AG09309 (cell line): ENCODE measurements at places on chromosomes 3 and 15.

DNA sequence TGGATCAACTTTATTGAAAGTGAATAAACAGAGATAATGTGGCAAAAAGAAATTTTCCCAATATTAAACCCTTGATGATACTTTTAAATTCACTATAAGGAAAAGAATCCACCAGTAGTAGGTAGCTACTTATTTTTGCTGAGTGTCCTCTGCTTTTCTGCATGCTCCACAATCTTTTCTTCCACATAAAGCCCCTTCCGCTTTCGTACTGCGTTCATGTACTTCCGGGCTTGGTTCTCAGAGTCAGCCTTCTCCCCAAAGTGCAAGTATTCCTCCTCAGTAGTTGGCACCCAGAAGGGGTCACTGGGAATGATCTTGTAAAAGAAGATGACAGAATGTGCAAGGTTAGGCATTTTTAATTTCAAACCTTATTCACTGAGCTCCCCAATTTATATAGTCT lies 84.4 kb upstream of the MEX3B start:
- DNase-seq = no peak

DNA sequence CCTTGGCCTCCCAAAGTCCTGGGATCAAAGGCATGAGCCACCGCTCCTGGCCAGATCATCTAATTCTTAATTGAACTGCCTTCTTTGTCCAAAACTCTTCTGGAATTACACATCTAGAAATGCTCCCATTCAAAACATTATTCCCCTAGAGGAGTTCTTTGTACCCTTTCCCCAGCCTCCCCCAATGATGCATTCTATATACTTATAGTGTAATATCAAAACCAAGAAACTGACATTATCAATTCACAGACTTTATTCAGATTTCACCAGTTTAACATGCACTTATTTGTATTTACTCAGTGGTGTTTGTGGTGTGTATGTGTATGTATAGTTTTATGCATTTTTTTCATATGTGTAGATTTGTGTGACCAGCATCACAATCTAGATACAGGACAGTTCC lies 85.0 kb downstream of the PTPRG start:
- no peak for DNase-seq

DNA sequence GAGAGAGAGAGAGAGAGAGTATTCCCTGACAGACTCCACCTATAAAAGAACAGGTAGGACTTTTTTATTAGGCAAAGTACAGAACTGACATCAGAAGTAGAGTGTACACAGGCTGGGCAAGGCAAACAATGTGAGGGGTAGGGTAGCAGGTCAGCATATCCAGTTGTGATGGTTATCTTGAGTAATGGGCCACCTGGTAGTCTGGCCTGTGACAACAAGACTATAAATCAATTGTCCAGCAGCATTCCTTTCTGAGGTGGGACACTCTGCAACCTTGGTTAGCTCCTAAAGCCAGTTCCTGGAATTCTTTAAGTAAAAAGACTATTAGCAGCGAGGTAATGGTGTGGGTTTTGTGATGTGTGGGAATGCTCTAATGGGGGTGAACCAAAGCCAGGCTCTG lies 14.9 kb upstream of the TMCC1 start:
- DNase-seq = no peak

DNA sequence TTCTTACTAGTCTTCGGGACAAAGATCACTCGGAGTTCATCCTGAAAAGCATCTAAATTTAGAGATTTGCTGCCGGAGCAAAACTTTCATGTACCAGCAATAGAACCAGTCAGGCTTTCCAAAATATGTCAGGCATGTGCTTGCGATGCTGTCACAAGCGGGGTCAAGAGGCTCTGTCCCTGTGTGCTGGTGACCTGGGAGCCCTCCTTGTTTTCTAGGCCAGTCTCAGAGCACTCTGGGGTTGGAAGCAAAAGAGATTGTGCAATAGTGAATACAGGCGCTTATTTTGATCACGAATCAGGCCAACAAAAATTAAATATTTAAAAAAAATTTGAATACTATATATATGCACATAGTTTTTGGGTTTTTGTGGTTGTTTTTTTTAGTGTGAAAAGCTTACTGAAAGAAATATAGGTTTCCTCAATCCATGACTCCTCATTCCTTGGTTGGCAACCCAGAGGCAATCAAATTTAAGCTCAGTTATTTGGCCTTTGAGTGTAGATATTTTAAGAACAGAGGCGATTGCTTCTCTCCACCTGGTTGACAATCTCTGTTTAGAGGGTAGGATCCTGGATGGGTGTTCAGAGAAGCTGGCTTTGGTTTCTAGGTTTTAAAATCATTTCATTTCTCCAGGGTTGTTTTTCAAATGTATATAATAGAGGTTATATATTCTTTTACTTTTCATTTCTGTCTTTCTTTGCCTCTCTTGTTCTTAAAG lies 8.4 kb upstream of the KLHL24 start:
- no peak for DNase-seq
